Testis (tissue), 5 donors: ENCODE measurements at places on chromosomes 11 and 22.

- DNase-seq = no peak
- no peaks in the 10 kb centered on the region for H3K27me3 ChIP-seq
- no peak within 1 kb of the TSS for H3K4me3 ChIP-seq
- peak within 1 kb of the TSS; percentile 56 for H3K27ac ChIP-seq
These were observed at the start of gene CRACR2B for GRCh38 chr11:827897-828192. TSS of gene CRACR2B (plus strand) at chr11:827919. CDS start at chr11:828608, 689 bp downstream.

DNA sequence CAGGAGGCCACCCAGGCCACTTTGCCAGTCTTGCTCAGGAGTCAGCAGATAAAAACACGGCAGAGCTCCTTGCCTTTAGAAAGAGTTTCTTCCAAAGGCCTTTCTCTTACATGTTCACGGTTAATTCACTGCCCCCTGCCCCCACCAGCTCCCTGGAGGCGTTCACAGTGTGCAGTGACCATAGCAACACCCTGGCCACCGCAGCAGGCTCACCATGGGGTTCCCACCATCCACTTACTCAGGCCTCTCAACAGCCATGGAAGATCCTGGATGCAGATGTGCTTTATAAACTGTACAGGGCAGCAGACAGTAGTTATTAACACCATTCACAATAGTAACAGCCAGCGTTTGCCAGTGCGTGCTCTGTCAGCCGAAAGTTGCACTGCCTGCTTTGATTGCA lies 10.6 kb upstream of the MYO7A start:
- no peak overlapping the region for H3K4me3 ChIP-seq
- H3K27ac ChIP-seq = no peak overlapping the region
- DNase-seq = no peak
- H3K36me3 ChIP-seq = no peaks in the 10 kb centered on the region
- no peaks in the 10 kb centered on the region for H3K27me3 ChIP-seq

DNA sequence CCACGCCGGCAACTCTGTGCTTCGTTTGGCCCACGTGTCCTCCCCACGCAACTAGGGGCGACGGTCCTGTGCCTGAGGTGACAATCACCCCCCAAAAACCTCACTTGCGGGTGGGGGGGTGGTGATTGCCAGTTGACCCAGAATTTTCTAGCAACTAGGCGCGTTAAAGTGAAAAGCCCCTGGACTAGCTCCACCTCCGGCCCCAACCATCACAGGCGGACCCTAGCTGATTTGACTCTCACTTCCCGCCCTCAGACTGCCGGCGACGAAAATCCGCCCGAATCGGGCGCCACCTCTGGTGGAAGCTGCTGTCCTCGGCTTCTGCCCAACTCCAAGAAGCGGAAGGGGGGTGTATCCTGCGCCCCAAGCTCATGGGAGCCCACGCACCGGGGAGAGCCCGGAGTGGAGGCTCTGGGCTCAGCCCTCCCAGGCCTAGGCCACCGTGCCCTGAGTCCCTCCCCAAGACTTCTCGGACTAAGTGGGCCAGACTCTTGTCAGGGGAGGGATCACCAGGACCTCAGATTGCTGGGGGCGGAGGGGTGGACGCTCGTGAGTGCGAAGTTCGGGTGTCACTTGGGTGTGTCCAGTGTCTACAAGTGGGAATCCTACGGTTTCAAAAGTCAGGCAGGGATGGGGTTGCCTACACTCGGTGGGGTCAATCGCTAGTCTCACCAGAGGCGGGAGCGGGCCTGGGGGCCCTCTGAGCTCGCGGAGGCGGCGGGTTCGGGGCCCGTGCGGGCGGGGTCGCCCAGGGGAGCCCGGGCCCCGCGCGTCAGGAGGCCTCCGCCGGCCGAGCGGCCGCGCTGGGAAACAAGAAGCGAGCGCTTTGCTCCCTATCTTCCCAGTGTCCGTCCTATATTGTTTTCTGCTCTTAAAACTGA lies 12.3 kb downstream of the PAX6 start:
- no peaks in the 10 kb centered on the region for H3K36me3 ChIP-seq
- no peak overlapping the region for H3K4me3 ChIP-seq
- peaks cover under 1% of the 10 kb centered on the region for H3K27me3 ChIP-seq
- DNase-seq = no peak
- H3K27ac ChIP-seq = no peak overlapping the region
- peaks cover 4% of the 10 kb centered on the region for H3K4me1 ChIP-seq

GRCh38 chr11:111119751-111120150 lies 125.8 kb upstream of the POU2AF2 start:
- peaks cover 17% of the 10 kb centered on the region for H3K4me1 ChIP-seq
- H3K36me3 ChIP-seq = no peaks in the 10 kb centered on the region
- DNase-seq = no peak
- no peak overlapping the region for H3K27ac ChIP-seq
- H3K4me3 ChIP-seq = no peak overlapping the region
- no peaks in the 10 kb centered on the region for H3K27me3 ChIP-seq

DNA sequence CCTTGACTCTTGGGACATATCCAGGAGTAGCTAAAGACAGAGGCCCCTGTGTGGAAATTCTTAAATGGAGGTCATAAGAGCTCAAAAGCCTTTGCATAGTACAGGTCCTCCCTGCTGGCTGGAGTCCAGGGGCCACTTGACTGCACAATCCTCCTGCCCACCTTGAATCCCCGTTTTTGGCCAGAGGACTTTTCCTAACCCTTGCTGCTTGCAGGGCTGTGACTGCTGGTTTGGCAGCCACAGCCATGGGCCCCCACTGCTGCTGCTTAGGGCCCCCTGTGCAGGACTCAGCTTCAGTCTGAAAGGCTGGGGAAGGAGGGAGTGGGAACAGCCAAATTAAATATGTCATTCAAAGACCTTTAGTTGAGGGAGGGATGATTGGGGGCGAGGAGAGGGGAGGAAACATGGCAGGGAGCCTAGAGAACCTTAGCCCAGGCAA lies 33.4 kb downstream of the ARHGAP1 start:
- no peaks in the 10 kb centered on the region for H3K27me3 ChIP-seq
- peak overlapping the region; percentile 6 for H3K27ac ChIP-seq
- H3K36me3 ChIP-seq = no peaks in the 10 kb centered on the region
- no peak for DNase-seq
- H3K4me1 ChIP-seq = peaks cover 38% of the 10 kb centered on the region
- H3K4me3 ChIP-seq = no peak overlapping the region

DNA sequence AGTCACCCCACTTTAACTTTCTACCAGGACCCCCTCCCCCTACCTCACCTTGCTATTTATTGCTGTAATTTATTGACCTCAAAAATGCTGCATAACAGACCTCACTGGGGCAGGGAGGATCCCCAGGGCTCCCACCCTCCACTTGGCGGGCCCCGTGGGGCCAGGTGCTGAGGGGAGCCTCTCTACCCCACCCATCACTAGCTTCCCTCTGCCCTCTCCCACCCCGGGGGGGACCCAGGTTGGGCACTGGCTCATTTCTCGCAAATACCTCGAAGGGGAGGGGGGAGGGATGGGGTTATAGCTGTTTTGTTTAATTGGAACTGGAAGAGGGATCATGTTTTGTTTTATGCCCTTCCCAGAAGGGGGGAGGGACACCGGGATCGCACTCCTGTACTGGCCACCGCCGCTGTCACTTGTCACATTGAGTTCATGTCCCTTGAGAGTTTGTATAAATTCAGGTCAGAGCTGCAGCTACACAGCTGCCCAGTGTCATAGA lies 16.3 kb upstream of the TMEM191C start:
- H3K27ac ChIP-seq = no peak overlapping the region
- no peak overlapping the region for H3K4me3 ChIP-seq
- DNase-seq = peak; percentile 7
- H3K27me3 ChIP-seq = no peaks in the 10 kb centered on the region
- no peaks in the 10 kb centered on the region for H3K36me3 ChIP-seq

DNA sequence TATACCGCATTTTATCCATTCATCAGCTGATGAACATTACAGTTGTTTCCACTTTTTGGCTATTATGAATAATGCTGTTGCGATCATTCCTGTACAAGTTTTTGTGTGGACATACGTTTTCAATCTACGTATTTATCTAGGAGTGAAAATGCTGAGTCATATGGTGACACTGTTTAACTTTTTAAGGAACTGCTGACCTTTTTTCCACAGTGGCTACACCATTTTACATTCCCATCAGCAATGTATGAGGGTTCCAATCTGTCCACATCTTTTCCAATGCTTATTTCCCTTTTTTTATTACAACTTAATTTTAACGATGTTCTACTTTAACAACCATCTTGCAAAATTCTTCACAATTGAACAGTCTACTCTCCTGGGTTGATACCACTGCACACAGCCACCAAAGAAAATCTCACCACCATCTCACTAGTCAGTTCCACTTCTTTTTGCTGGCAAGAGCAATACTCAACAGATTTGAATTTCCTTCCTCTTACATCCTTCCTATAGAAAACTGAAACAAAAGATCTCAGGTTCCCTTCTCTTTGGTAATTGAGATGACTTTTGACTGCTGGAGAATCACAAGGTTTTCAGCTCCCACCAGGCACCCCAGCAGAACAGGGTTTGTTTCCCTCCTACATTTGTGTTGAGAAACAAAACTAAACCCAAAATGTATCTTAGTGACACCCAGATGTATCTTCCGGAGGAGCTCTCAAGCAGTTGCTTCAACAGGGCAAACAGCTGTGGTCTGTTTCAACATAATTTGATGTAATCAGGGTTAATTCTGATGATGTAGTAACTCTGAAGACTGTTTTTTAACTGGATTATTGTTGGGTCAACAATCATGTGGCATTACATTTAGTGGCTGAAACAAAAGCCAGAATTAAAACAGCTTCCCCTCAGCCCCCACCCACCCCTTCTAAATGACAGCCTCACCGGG lies 7.0 kb upstream of the GAB2 start:
- H3K4me1 ChIP-seq = no peaks in the 10 kb centered on the region
- no peak overlapping the region for H3K4me3 ChIP-seq
- no peaks in the 10 kb centered on the region for H3K36me3 ChIP-seq
- DNase-seq = no peak
- H3K27me3 ChIP-seq = no peaks in the 10 kb centered on the region

- H3K36me3 ChIP-seq = no peaks in the 10 kb centered on the region
- no peak overlapping the region for H3K27ac ChIP-seq
- no peaks in the 10 kb centered on the region for H3K27me3 ChIP-seq
- peaks cover 34% of the 10 kb centered on the region for H3K4me1 ChIP-seq
- DNase-seq = no peak
These were observed 2.2 kb upstream of the APOBEC3H start for GRCh38 chr22:39094717-39095389.

- peaks cover 6% of the 10 kb centered on the region for H3K4me1 ChIP-seq
- DNase-seq = no peak
- no peaks in the 10 kb centered on the region for H3K36me3 ChIP-seq
These were observed 2.3 kb downstream of the MMP11 start for GRCh38 chr22:23774922-23775436.

DNA sequence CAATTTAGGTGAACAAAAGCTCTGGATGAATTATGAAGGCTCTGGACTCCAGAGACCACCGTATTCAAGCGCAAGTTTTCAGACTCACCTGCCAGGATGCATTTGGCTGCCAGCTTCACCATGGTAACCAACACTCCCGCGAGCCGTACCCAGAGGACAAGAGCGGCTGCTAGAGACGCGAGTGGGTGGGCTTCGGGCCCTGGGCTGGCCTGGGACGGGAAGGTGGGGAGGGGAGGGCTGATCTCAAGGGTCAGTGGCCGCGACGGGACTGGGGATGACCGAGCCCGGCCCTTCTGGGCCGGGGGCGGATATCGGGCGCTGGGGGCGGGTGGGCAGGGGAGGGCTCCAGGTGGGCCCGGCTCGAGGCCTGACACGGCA lies 344 bp downstream of the IFT27 start:
- no peaks in the 10 kb centered on the region for H3K36me3 ChIP-seq
- peak overlapping the region; percentile 77 for H3K4me3 ChIP-seq
- H3K4me1 ChIP-seq = no peaks in the 10 kb centered on the region
- H3K27me3 ChIP-seq = no peaks in the 10 kb centered on the region
- peak; percentile 62 for DNase-seq

DNA sequence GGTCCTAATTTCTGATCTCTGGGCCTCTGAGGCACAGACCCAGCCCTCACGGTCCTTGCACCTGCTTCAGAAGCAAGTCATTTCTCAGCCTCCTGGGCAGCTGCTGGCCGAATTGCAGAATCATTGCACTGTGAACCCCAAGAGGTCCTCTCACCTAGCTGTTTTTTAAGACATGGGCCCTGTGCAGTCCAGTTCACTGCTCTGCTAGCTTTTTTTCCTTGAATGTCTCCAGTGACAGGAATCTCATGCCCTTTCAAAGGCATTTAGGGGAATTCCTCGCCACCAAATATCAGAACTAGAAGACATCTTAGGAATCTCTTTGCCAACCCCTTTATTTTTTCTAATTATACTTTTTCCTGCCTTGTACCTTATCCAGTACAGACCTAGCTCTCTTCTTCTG lies 35.6 kb upstream of the TP53I11 start:
- H3K4me1 ChIP-seq = no peaks in the 10 kb centered on the region
- H3K36me3 ChIP-seq = no peaks in the 10 kb centered on the region
- DNase-seq = no peak
- H3K27me3 ChIP-seq = no peaks in the 10 kb centered on the region
- no peak overlapping the region for H3K27ac ChIP-seq

- no peaks in the 10 kb centered on the region for H3K27me3 ChIP-seq
- H3K36me3 ChIP-seq = no peaks in the 10 kb centered on the region
- H3K4me1 ChIP-seq = peaks cover 22% of the 10 kb centered on the region
- no peak overlapping the region for H3K27ac ChIP-seq
These were observed 54.3 kb upstream of the TNRC6B start for GRCh38 chr22:40123387-40123786.

DNA sequence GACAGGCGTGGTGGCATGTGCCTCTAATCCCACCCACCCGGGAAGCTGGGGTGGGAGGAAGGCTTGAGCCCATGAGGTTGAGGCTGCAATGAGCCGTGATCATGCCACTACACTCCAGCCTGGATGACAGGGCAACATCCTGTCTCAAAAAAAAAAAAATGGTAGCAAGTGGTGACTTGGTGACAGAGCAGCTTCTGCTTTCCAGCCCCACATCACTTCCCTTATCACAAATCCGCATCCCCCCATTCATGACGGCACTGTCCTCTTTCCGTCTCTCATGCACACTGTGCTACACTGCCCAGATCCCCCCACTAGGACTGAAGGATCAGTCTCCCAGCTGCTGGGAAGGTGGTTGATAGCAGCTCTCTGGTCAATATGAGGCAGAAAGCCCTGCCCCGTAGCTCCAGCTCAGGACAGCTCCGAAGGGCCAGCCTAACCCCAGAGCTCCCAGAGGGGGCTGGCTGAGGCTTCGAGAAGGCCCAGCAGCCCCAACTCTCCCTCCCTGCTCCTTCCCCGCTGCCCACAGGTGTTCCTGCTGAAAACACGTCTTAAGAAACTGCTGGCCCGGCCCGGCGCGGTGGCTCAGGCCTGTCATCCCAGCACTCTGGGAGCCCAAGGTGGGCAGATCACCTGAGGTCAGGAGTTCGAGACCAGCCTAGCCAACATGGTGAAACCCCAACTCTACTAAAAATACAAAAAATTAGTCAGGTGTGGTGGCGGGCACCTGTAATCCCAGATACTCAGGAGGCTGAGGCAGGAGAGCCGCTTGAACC lies 15.9 kb downstream of the PGA5 start:
- H3K4me1 ChIP-seq = no peaks in the 10 kb centered on the region
- H3K27me3 ChIP-seq = no peaks in the 10 kb centered on the region
- no peak overlapping the region for H3K4me3 ChIP-seq
- H3K36me3 ChIP-seq = no peaks in the 10 kb centered on the region
